Left cardiac atrium (tissue), 4 donors: ENCODE measurements at places on chromosomes 5 and 9.
A peak's percentile ranks its signal among the peaks of the same experiment; 100 is the strongest.

DNA sequence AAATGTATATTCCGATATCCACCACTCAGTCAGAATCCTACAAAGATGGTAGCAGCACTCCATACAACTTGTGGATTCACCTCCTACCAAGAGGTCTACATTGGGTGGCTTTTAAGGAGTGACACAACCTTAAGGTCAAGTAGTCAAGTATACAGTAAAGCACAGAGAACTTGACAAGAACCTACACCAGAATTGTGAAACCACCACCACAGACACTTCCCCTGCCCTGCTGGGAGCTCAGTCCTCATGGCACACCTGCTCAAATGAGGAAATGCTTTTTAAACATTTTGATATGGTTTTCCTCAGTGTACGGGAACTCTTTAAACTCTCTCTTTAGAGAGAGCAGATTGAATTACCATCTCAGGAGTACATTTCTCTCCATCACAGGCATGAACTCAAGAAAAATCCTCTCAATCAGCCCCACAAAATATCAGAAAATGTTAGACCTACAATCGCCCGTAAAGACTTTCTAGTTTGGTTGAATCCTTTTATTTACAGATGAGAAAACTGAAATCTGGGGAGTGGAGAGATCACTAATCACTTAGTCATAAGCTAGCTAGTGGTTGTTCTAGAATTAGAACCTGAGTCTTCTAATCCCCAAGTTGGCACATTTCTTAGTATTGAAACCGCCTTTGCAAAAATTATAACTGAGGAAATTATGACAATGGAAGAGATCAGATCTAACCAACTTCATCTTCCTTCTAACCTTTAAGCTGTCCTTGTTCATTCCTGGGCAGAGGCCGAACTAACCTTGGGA, 38.5 kb upstream of the NR4A3 start:
- no peak for DNase-seq

DNA sequence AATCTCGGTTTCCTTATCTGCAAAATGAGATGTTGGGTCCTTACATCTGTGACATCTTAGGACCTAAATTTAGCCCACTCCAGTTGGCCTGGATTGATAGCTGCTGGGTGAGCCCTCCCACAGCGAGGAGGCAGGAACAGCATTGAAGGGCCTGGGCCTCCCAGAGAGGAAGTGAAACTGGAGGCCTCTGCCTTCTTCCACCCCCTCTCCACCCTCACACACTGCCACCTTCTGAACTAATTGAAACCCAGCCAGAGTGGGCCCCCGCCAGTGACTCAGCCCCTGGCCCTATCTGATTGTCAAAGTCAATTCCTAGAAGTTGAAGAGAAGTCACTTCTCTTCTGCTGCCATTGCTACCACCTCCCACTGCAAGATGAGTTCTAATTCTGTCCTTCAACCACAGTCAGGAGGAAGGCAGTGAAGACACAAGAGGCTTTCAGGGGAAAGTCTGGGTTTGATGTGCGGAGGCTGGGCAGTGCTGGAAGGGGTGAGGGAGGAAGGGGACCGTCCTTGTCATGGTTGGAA, 55.2 kb upstream of the NEK6 start:
- peak; percentile 42 for DNase-seq

- no peak for DNase-seq
Observed at GRCh38 chr5:12111261-12111660, 207.0 kb upstream of the CTNND2 start.

GRCh38 chr9:83505282-83505681, 32.9 kb downstream of the FRMD3 start:
- DNase-seq: no peak

- DNase-seq: no peak
Observed at GRCh38 chr5:105947461-105947860, 1723.3 kb downstream of the EFNA5 start.

DNA sequence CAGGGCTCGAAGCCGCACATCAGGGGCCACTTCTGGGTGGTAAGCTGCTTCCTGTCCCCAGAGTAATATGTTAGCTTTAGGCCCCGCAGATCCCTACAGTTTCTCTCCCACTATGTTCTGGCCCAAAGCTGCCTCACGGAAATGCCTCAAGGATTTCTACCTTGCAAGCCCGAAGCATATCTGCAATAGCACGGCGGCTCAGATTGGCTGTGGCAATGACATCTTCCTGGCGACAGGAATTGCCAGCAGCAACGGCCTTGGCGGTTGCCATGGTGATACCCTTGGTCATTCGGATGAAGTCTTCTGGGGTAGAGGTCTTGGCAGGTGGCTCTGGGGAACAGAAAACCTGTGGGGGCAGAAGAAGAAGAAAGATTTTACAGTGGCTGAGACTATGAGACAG, 10.3 kb upstream of the TPM2 start:
- no peak for DNase-seq

DNA sequence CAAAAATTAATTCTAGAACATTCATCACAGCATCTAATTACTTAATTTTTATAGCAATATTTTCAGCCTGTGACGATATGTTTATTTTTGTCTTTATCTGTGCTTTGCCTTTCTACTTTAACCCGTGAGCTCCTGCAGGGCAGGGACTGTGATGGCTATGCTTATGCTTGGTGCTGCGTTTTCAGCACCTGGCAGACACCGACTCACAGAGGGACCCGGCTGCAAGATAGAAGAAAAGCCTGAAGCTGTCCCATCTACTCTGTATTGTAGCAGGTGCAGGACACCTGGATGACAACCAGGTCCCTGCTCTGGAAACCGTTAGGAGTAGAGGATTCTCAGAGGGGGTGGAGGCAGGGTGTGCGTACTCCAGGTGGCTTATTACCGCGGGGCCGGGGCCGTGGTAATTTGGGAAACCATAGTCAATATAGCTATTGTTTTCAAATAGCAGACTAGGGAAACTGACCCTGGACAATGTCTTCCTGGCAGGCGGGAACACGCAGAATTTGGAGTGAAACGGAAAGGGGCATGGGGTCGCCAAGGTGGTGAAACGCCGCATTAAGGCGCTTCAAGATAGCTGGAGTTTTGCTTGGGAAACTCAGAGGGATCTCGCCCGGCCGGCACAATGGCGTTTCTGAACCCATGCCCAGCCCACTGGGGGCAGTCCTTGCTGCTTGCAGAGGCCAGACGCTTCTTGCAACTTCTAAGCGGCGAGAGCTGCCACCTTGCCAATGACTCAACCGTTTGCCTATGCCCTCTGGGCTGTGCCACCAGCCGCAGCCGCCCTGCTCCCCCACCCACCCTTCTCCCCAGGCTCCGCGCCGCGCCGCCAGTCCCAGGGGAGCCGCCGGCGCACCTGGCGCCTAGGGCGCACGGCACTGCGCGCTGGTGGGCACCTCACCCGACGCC, 140.1 kb upstream of the PALM2AKAP2 start:
- DNase-seq: peak; percentile 42

DNA sequence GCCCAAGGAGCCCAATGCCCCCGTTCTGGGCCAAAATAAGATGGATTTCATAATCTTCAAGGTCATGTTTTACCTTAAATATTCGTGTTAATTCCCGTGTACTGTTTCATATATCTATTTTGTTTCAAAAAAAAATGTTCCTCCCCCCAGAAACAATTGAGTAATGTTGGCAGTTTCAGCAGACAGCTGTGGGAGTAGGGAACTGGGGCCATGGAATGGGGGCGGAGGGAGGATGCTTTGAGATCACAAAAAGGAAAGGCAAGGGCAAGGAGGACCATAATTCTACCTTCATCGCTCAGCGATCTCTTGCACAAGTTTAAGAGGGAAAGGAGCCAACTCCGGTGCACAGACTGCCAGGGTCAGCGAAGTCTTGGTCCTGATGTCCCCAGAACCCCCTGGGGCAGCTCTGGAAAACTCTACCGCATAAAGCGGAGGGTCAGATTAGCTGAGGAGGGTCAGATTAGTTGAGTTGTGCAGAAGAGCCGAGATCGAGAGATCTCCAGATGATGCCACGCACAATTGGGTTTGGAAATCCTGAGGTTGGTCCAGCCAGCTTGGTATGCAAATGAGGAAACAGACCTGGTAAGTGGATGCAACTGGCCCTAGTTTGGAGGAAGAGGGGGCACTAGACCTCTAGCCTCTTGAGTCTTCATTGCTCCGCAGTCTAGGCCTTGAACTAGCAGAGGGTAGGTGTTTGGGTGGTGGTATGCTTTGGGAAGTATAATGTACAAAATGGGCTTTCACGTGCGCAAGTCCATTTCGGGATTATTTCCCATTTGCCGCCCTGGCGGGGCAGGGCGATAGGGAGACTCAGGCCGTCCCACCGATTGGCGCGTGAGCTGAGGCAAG, 24.0 kb downstream of the CDKN2A start:
- no peak for DNase-seq

DNA sequence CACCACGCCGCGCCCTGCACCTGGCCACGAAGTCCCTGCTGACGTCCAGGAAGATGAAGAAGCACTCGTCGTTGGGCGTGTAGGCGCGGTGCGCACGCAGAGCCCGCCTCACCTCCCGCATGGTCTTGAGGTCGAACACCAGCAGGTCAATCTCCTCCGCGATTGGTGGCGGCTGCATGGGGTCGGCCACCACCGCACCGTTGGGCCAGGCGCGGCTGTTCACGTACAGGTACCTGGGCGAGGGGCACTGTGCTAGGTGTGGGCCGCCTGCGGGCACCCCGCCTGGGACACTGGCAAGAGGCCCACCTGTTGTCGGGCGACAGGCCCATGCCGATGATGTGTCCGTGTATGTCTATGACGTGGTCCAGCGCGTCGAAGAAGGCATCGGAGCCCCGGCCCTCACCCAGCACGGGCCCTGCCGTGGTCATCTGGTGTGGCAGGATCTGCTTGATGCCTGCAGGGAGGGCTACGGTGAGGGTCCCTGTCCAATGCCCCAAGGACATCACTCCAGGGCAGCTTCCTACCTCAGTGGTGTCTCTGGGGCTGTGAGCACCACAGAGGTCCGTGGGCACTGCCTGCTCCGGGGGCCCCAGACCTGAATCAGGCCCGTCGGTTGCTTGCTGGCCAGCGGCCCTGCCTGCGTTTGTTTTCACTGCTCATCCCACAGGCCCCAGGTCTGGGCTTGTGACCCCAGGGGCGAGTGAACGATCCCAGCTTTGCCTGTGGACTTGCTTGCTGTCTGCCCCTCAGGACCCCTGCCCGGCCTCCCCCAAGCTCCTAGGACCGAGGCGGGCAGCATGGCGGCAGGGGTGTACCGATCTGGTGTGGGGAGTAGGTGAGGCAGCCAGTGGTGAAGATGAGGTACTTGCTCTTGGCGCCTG, 3.1 kb downstream of the FBXW5 start:
- peak; percentile 27 for DNase-seq

DNA sequence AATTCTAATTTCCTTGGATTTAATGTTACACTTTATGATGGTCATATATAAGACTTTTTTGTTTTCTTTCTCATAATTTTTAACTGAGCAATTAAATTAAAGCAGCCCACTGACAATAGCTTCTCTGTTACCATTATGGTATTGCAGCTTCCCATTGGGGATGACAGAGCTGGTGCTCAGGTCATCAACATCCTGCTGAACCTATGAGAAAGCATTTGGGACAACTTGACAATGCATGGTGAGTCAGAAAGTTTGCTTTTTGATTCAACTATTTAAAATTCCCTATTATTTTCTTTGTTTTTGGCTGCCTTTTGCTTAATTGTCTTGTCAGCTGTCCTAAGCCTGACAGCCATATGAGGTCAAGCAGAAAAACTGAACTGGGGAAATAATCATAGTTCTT, 487.4 kb upstream of the RIOK2 start:
- no peak for DNase-seq

GRCh38 chr5:143102411-143102810, 301.1 kb downstream of the NR3C1 start:
- peak; percentile 52 for DNase-seq

DNA sequence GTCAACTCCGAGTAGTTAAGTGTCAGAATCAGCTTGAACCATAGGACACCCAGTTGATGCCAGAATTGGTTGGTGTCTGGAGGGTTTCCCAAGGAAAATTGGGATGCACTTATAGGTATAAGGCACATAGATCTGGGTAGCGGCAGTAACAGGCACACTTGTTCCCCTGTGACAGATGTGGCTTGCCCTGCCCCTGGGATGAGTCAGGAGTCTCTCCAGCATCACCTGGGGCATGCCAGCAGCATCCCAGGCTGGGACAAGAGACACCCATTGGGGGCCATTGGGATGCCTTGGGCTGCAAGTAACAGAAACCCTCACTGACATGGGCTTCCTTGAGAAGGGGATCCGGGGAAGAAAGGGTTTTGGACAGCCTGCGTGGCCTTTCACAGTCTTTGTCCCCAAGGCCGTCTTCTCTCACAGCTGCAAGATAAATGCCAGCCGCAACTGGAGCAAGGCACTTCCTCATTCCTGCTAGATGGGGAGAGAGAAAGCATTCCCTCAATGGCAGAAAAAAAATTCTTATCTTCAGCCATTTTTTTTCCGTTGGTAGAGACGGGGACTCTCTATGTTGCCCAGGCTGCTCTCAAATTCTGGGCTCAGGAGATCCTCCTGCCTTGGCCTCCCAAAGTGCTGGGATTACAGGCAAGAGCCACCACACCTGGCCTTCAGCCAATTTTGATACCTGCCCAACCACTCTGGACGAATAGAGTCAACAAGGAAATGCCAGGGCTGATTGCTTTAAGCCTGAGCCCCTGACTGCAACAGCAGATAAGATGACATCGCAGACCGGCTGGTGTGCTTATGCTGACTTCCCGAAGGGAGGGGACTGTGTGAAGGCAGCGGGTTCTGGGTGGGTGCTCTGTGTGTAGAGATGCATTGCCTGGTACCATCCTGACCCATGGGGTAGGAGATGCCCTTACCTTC, 13.3 kb upstream of the RNF130 start:
- no peak for DNase-seq

DNA sequence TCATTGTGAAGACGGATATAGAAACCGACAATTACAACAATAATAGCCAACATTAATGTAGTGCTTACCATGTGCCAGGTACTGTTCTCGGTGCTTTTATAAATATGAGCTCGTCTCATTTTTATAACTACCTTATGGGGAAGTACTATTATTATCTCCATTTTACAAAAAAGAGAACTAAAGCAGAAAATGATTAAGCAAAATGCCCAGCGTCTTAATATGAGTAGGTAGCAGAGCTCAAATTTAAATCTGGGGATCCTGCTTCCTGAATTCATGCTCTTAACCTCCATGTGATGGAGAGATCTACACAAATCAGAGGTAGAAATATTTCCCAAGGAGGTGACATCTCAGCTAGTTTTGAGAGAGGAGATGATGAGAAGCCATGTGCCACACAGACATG, 256.9 kb downstream of the TRIM32 start:
- no peak for DNase-seq

DNA sequence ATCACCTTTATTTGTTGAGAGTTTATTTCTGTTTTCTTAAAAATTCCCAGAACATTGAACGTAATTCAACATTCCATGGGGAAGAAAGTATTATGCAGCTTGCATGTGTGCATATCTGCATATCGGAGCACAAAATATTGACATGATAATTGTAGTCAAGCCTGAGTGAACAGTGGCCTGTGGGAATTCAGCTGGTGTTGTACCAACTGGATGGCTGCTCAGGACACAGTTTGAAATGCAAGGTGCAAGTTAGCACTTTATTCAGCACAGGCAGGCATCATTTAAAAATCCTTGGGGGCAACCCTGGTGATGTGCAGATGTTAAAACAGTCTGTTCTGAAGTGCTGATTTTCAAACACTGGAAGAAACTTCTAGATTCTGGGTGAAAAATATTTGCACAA, 82.4 kb downstream of the CNTLN start:
- DNase-seq: no peak
